ENCODE measurements at places on chromosomes 3 and 15. TPM values are rescaled to one million over a fixed set of nuclear protein-coding genes. Genes with fewer than 3 reads are reported as not detected.

DNA sequence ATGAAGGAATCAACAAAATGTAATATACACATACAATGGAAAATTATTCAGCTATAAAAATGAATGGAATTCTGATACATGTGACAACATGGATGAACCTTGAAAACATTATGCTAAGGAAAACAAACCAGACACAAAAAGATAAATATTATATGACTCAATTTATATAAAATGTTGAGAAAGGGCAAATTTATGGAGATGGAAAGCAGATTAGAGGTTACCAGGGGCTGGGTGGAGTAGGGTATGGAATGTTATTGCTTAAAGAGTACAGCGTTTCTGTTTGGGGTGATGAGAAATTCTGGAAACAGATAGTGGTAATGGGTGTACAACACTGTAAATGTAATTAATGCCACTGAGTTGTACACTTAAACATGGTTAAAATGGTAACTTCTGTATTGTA, 50.9 kb downstream of the EMC4 start:
- H3K36me3 ChIP-seq: no peaks in the 10 kb centered on the region
- H3K4me3 ChIP-seq: no peak overlapping the region
- H3K4me1 ChIP-seq: peaks cover 28% of the 10 kb centered on the region
- H3K27me3 ChIP-seq: no peaks in the 10 kb centered on the region
- no peak for DNase-seq

GRCh38 chr3:154792828-154793227, 287.3 kb upstream of the MME start:
- no peak for DNase-seq
- H3K27ac ChIP-seq: no peak overlapping the region
- H3K4me1 ChIP-seq: peaks cover 18% of the 10 kb centered on the region
- no peaks in the 10 kb centered on the region for H3K27me3 ChIP-seq

- no peaks in the 10 kb centered on the region for H3K27me3 ChIP-seq
- H3K4me1 ChIP-seq: no peaks in the 10 kb centered on the region
- no peak for DNase-seq
These were observed 831.0 kb downstream of the TUSC7 start for GRCh38 chr3:117540597-117540996.

DNA sequence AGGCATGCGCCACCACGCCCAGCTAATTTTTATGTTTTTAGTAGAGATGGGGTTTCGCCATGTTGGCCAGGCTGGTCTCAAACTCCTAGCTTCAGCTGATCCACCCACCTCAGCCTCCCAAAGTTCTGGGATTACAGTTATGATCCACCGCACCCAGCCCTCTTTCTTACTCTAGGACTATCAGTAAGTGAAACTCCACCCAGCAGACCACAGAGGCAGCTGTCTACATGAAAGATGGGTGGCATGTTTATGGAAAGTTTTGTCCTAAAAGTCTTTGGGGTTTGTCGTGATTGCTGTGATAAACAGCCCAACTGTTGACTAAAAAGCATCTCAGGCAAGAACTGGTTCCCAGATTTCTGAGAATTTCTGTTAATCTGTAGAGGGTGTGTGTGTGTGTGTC, 10.9 kb downstream of the ARL6IP5 start:
- no peak for DNase-seq
- peak overlapping the region; percentile 1 for H3K4me3 ChIP-seq

DNA sequence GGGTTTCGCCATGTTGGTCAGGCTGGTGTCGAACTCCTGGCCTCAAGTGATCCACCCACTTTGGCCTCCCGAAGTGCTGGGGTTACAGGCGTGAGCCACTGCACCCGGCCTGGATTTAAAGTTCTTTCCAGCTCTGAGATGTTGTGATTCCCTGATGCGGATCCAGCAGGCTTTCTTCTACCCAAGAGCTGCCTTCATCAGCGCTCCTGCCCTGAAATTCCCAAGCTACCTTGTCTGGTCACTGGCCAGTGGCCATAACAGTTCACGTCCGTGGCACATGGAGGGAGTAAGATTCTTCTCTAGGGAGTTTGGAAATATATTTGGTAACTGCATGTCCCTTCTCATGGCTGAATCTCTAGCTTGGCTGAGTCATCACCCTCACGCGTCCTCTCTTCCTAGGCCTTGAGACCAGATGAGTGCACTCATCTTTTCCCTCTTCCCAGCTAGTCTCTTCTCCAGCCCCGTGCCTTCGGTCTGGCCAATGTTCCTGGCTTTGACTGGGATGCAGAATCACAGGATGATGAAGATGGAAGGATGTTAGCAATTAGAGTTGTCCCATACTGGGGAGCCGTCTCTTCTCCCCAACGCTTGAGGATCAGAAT, 29.8 kb upstream of the APOD start:
- no peaks in the 10 kb centered on the region for H3K27me3 ChIP-seq
- DNase-seq: no peak
- H3K36me3 ChIP-seq: no peaks in the 10 kb centered on the region
- H3K4me3 ChIP-seq: no peak overlapping the region
- no peak overlapping the region for H3K27ac ChIP-seq

DNA sequence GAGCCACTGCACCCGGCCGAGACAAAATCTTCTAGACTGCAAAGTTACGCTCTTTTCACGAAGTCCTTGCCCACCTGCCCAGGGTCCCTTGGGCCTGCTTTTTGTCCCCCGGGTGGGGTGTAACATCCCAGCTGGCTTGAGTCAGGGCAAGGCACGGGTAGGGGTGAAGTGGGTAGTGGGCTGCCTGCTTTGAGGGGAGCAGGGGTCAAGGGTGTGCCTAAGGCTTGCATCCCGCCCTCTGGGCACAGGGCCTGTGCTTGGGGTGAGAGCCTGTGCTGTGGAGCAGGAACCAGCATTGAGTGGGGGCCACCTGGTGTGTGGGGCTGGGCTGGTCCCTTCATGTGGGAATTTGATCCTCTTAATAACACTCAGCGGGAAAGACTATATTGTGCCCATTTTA, 74.6 kb downstream of the KLF13 start:
- H3K4me1 ChIP-seq: peaks cover 16% of the 10 kb centered on the region
- H3K36me3 ChIP-seq: no peaks in the 10 kb centered on the region
- H3K4me3 ChIP-seq: no peak overlapping the region
- no peaks in the 10 kb centered on the region for H3K27me3 ChIP-seq
- DNase-seq: no peak

DNA sequence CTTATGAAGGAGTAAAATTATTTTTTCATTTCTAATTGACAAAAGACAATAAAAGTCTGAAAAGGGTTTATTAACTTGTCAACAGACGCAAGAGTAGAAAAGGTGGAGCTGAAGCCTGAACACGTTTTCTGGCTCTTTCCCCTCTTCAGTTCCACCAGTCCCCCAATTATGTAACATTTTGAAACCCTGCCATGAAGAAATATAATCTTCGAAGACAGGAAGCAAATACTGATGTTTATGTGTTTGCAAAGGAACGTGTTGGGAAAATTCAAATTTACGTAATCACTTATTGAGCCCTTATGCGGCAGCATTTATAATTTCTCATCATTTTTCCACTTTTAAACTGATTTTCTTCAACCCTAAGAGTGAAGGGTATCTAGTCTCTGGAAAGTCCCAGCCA, 767 bp downstream of the AP3S2 start:
- peak overlapping the region; percentile 92 for H3K4me3 ChIP-seq
- peaks cover 8% of the 10 kb centered on the region for H3K36me3 ChIP-seq
- no peak for DNase-seq
- H3K27ac ChIP-seq: peak overlapping the region; percentile 83
- H3K4me1 ChIP-seq: peaks cover 5% of the 10 kb centered on the region
- H3K27me3 ChIP-seq: no peaks in the 10 kb centered on the region

DNA sequence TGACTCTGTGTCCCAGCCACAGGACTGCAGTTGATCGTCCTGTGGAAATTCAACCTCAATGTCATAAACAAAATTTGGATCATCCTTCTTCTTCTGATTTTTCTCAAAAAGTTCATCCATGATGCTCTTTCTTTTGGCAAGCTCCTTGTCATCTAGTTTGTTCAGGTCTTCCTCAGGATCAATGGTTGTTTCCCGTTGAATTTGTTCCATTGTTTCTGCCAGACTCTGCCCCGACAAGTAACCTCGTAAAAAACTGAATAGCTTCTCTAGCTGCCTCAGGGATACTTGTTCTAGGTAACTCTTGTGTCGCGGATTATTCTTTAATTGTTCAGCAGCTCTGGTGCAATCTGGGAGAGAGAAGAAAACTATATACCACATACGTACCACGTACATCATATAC, 4.5 kb downstream of the CEP19 start:
- no peak overlapping the region for H3K4me3 ChIP-seq
- H3K27ac ChIP-seq: no peak overlapping the region
- no peaks in the 10 kb centered on the region for H3K36me3 ChIP-seq
- peaks cover 3% of the 10 kb centered on the region for H3K4me1 ChIP-seq

GRCh38 chr3:105960381-105960780, 91.6 kb upstream of the CBLB start:
- H3K4me3 ChIP-seq: no peak overlapping the region
- H3K36me3 ChIP-seq: no peaks in the 10 kb centered on the region
- H3K4me1 ChIP-seq: peaks cover 3% of the 10 kb centered on the region
- no peaks in the 10 kb centered on the region for H3K27me3 ChIP-seq
- no peak overlapping the region for H3K27ac ChIP-seq
- DNase-seq: no peak

DNA sequence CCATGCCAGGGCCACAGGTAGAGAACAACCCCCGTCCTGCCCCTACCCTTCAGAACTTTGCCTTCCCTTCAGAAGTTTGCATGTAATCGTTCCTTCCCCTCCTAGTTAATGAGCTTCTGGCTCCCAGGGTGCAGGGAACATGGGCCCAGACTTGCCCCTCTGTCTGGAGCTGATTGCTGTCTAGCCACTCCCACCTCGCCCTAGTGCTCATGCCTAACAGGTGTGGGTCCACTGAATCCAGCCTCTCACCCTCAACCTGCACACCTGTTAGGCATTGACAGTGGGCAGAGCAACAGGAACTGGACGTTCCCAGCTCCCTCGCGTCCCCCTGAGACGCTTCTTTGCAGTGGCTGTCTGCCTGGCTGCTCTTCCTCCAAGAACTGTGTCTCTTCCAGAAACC, 40.3 kb downstream of the WNT5A start:
- H3K36me3 ChIP-seq: no peaks in the 10 kb centered on the region
- H3K27me3 ChIP-seq: no peaks in the 10 kb centered on the region
- no peak overlapping the region for H3K27ac ChIP-seq
- no peak overlapping the region for H3K4me3 ChIP-seq

GRCh38 chr3:63207066-63207590, 71.0 kb upstream of the SYNPR start:
- no peak overlapping the region for H3K27ac ChIP-seq
- DNase-seq: no peak
- H3K4me1 ChIP-seq: no peaks in the 10 kb centered on the region
- no peaks in the 10 kb centered on the region for H3K27me3 ChIP-seq

- H3K36me3 ChIP-seq: no peaks in the 10 kb centered on the region
- H3K27ac ChIP-seq: no peak overlapping the region
- no peak overlapping the region for H3K4me3 ChIP-seq
- no peak for DNase-seq
- no peaks in the 10 kb centered on the region for H3K4me1 ChIP-seq
These were observed 120.5 kb upstream of the ALDH1A3 start for GRCh38 chr15:100759106-100759505.

DNA sequence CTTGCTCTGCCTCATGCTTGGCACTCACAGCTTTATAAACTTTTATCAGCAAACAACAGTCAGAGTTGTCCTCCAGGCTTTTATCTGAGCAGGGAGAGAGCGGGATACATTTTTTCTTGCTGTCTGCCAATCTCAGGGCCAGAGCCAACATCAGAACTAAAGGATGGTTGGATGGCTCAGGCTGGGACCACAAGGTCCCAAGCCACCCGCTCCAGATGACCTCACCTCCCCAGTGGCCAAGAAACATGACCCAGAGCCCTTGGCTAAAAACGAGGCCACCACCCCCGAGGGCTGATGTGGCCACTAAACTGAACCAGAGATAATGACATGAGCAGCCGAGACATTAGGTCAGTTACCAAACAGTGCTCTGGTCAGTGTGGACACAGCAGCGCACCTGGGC, 18.8 kb upstream of the SPATA12 start:
- DNase-seq: no peak
- no peak overlapping the region for H3K27ac ChIP-seq
- H3K36me3 ChIP-seq: no peaks in the 10 kb centered on the region
- H3K4me1 ChIP-seq: peaks cover 5% of the 10 kb centered on the region

- no peaks in the 10 kb centered on the region for H3K4me1 ChIP-seq
- no peaks in the 10 kb centered on the region for H3K36me3 ChIP-seq
- no peak overlapping the region for H3K4me3 ChIP-seq
- no peaks in the 10 kb centered on the region for H3K27me3 ChIP-seq
- DNase-seq: no peak
- H3K27ac ChIP-seq: no peak overlapping the region
These were observed 463.5 kb downstream of the RAP2B start for GRCh38 chr3:153625506-153625905.

- H3K4me3 ChIP-seq: no peak overlapping the region
- no peak for DNase-seq
- no peak overlapping the region for H3K27ac ChIP-seq
- H3K36me3 ChIP-seq: no peaks in the 10 kb centered on the region
- H3K4me1 ChIP-seq: no peaks in the 10 kb centered on the region
These were observed 270.2 kb downstream of the ROBO1 start for GRCh38 chr3:79497447-79498111.

DNA sequence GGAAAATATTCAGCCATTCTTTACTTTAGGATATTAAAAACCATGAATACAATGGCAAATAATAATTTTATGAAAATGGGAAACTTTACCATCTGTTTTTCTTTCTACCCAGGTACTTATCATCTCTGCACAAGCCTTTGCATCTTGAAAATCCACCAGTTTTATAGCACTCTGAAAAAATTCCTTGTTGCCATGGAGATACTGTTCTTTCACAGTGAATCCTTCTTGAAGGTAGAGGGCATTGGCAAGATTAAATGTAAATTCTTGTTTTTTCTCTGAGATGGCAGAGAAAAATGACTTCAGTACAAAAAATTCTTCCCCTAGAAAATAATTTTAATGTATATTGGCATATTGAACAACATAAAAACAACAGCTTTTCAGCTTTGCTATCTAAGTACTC, 6.9 kb downstream of the SERPINI2 start:
- no peak overlapping the region for H3K27ac ChIP-seq
- no peaks in the 10 kb centered on the region for H3K36me3 ChIP-seq
- no peaks in the 10 kb centered on the region for H3K4me1 ChIP-seq
- H3K4me3 ChIP-seq: no peak overlapping the region
- DNase-seq: no peak
- H3K27me3 ChIP-seq: no peaks in the 10 kb centered on the region

GRCh38 chr3:128252083-128252482, 98.8 kb downstream of the EEFSEC start:
- H3K27ac ChIP-seq: no peak overlapping the region
- DNase-seq: no peak
- peaks cover 14% of the 10 kb centered on the region for H3K36me3 ChIP-seq
- no peak overlapping the region for H3K4me3 ChIP-seq
- H3K27me3 ChIP-seq: no peaks in the 10 kb centered on the region

MUC4 gene
- total RNA-seq: not detected

KCNH8 gene
- not detected for total RNA-seq

CCK gene
- not detected for total RNA-seq

CFAP100 gene
- not detected for total RNA-seq

CPLX3 gene
- total RNA-seq: not detected

CCDC50 gene
- total RNA-seq: 99.5 TPM

RLBP1 gene
- not detected for total RNA-seq

LXN gene
- total RNA-seq: 14.9 TPM

PLOD2 gene
- total RNA-seq: 92.6 TPM

SLC2A2 gene
- total RNA-seq: not detected

MCF2L2 gene
- total RNA-seq: 0.85 TPM

All from thoracic aorta (tissue), 2 donors.